ENCODE measurements at places on chromosomes 1 and 21.

DNA sequence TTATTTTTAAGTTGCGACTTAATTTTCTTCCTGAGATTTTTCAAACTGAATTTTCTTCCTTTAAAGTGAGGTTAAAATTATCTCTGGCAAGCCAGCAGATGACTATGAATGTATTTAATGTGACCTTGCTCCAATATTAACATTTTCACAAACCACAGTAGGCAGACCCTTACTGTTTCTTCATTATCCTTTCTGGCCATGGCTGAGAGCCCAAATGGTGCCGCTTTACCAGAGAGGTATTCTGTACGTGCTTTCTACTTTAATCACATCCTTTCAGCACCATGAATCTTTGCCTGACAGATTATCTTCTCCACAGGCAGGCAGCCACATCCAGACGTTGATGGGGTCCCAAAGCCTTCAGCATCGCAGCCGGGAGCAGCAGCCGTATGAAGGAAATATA lies 129.6 kb downstream of the LRRC40 start:
- no peak for DNase-seq

GRCh38 chr1:110433803-110434202 lies 17.1 kb upstream of the PROK1 start:
- peak; percentile 7 for DNase-seq

DNA sequence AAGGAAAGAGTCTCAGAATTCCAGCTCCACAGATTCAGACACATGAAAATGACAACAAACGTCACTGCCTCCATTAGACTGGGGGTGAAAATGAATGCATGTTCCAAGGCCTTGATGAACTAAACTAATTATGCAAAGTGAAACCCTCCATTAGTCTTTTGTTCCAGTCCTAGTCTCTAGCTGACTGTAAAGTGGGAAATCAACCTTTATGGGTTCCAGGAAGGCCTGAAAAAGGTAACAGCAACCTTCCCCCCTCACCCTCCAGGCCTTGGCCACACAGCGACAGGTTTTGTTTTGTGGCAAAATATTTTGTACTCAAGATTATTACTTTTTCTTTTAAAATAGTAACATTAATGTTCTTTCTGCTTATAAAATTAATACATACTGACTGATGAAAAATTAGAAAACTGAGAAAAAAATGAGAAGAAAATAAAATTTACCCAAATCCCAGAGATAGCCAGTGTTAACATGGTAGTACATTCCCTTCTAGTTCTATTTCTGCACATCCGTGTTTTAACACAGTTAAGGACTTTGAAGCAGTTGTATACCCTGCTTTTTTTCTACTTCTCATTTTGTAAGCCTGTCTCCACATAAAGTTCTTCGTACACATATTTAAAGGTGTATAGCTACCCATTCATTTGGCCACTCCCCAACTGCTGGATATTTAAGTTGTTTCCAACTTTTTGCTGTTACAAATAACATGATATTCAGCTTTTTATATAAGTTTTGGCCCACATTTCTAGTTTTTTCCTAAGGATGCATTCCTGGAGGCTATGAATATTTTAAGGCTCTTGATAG lies 60.9 kb downstream of the CD2 start:
- DNase-seq = peak; percentile 65

DNA sequence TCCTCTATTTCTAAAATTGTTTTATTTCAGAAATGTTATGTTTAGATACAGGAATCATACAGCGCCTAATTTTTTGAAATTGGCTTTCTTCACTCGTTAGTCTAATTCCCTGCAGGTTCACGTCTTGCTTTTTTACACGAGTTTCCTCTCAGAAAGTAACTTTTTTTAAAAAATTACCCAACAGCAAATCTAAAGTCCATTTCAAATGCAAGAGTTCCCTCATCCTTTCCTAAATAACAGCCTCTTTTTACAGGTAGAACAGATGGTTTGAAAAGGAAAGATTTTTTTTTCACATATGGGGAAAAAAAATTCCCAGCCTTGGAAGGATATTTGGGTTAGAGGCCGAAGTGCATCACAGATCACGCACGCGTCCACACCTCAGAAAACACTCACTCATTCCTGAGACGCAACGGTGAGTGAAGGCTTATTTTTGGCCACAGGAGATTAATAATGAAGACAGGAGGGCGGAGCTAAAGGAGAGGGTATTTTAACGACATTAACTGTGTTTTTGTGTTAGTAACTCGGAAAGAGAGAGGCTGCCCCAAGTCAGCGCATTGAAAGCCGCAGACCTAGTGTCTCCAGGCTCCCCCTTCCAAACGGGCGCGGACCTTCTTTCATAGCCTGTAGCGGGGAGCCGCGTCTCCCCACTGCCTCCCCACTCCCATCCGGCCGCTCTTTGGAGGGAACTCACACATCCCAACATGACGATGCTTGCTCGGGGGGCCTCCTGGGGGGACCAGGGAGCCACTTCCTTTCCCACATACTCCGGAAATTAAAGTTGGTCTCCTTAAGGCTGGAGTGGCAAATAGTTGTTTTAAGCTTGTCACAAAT lies 969 bp upstream of the RIPK4 start:
- DNase-seq = peak; percentile 42

DNA sequence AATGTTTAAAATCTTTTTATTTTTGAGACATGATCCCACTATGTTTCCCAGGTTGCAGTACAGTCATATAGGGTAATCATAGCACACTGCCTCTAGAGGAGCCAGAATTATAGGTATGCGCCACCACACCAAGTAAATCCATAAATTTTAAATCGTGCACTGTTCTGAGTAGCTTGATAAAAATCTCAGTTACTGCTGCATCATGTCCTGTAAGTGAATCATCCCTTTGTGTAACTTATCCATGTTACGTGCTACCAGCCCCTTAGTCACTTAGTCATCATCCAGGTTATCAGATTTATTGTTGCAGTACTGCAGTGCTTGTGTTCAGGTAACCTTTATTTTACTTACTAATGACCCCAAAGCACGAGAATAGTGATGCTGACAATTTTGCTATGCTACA lies 1770.9 kb downstream of the BRINP3 start:
- no peak for DNase-seq

- DNase-seq = peak; percentile 3
Observed at GRCh38 chr1:197915260-197915861, 1.8 kb upstream of the LHX9 start.

DNA sequence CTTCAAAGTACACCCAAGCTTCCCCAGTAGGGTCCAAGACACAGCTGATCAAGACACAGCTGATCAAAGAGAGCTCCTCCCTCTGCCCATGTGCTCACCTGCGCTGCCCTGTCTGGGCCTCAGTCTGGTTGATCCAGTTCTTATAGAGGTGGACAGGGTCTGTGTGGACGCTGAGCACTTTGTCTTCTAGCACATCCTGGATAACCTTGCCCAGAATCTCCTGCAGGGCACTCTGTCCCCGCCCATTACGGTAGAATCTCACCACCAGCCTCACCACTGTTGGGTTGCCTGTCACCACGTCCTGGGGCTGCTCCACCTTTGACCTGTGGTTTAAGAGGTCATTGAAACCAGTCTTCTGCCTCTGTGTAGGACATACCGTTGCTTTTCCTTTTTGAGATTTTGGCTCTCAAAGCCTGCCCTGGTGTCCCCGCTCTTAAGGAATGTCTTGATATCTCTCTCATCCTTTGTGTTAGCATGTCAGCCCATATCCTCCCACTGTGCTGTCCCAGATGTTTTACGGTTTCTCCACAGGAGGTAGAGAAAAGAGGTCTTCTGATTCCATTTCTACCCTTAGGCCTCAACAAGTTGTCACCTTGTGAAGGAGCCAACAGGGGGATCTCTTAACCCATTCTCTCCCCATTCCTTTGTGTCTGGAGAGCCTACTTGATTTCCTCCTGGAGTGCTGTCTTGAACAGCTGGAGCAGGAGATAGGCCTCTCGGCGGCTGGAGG lies 33.5 kb downstream of the IQGAP3 start:
- no peak for DNase-seq

DNA sequence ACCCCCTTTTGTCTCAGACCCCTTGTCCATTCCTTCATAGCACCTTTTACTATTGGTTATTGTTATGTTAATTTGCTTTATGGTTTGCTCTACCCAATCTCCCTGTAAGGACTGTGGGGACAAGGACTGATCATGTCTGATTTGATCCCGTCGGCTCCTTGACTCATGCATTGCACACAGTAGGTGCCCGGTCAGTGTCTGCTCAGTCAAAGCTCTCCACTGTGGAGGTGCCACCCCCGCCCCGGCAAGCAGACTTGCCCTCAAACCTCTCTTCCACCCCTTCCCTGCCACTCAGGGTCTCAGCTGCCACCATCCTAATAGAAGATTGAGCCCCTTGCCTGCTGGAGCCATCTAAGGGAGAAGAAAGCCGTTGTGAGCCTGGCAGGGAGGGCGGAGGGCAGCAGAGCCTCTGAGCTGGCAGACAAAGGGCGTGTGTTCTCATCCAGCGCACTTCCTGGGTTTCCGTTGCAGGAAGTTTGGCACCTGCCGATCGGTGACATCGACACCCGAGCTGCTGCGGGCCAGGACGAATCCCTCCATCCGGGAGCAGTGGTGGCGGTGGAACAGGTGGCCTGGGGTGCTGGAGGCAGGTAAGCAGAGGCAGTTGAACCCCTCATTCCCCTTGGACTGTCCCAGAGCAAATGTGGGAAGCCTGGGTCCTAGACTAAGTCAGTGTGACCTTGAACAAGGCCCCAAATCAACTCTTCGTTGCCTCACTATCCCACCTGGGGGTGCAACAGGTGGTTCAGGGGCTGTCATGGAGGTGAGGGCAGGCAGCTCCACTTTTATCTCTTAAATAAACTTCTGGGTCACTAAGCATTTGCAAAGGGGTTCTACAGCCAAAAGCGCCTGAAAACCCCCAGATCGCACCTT lies 2.2 kb upstream of the FBLIM1 start:
- DNase-seq = peak; percentile 34

DNA sequence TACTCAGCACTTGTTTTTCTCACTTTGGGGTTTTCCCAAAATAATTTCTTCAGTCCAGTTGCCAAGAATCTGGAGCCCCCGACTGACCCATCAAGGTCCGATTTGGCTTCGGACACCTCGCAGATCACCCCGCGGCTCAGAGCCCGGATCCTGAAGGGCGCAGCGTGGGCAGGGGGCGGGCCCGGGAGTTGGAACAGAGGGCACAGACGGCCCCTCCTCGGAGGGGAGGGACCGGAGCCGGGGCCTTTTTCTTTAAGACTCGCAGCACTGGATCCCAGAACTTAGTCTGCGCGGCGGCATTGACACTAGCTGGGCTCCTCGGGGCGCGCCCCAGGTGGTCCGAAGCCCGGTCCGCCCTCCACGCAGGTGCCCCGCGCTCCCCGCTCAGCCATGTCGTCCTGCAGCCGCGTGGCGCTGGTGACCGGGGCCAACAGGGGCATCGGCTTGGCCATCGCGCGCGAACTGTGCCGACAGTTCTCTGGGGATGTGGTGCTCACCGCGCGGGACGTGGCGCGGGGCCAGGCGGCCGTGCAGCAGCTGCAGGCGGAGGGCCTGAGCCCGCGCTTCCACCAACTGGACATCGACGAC lies at the start of gene CBR3:
Gene CBR3 (plus strand): TSS at position 277 of the 588 bp plus-strand sequence. CDS start 114 bp downstream, at position 391.
- peak; percentile 79 for DNase-seq

- DNase-seq = no peak
Observed at GRCh38 chr1:155266553-155266952, 4.4 kb upstream of the SCAMP3 start.

GRCh38 chr1:4328402-4329071 lies 325.9 kb upstream of the AJAP1 start:
- DNase-seq = no peak

DNA sequence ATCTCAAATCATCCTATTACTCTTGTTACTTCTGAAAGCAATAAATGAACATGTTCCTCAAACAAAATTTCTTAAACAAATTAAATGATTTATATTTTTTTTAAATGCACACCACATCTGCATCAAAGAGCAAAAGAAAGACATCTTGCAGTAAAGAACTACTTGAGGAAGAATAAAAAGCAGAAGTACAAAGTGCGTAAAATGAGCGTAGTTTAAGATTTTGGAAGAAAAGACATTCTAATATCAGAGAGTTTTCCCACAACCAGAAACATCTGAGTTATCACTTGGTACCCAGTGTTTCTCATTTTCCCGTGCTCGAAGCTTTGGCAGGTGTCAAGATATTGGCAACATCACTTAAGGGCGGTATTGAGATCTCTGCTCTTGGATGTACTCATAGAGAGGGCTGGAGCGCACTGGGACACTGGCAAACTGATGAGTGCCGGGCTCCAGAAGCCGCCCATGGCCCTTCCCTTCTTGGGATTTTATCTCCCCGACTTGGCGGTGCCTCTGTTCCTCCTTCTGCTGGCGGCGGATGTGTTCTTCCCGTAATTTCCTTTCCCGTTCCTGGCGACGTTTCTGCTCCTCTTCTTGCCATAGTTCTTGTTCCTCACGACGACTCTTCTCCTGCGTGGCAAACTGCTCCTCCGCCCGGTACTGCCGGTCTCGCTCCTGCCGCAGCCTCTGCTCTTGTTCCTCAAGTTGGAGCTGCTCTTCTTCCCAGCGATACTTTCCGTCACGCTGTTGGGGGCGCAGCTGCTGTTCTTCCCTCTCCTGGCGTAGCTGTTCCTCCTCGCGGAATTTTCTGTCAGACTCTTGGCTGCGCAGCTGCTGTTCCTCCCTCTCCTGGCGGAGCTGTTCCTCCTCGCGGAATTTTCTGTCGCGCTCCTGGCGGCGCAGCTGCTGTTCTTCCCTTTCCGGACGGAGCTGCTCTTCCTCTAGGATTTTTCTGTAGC lies 7.9 kb downstream of the TCHH start:
- DNase-seq = peak; percentile 27

GRCh38 chr21:46443910-46444309 lies 14.8 kb upstream of the DIP2A start:
- DNase-seq = no peak

DNA sequence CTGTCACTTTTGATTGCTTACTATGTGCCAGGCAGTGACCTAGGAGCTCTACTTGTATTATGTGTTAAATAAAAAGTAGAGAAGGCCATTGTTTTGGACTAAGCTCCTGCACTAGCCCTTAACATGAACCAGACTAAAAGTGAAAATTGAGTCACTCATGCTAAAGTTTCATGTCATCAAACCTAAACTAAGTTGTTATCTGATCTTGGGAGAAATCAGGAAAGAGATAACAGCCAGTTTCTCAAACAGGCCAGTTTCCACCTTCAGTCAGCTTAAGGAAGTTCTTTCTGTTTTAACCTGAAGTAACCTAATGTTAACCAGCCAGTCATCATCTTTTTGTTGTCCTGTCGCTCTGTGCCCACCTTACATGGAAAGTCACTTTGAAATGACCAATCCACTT lies 102.1 kb upstream of the MARK1 start:
- no peak for DNase-seq

- DNase-seq = peak; percentile 96
Observed at GRCh38 chr1:77683160-77684148, 996 bp upstream of the ZZZ3 start.

GRCh38 chr1:3522564-3523265 lies 68.2 kb downstream of the ARHGEF16 start:
- DNase-seq = no peak

- peak; percentile 78 for DNase-seq
Observed at GRCh38 chr1:108708691-108709660, 3.7 kb upstream of the FNDC7 start.

GRCh38 chr1:246726255-246726679 lies 2.1 kb downstream of the SCCPDH start:
- DNase-seq = no peak

GRCh38 chr1:239263801-239264200 lies 122.6 kb upstream of the CHRM3 start:
- DNase-seq = no peak

- DNase-seq = no peak
Observed at GRCh38 chr1:56934430-56935060, 31.3 kb downstream of the C8B start.

Measured in activated CD4-positive, alpha-beta T cell treated with anti-CD3 and anti-CD28 coated beads for 36 hours (primary cell).